ENCODE measurements at places on chromosomes 3 and 15. TPM values are rescaled to one million over a fixed set of nuclear protein-coding genes. Genes with fewer than 3 reads are reported as not detected.
A peak's percentile ranks its signal among the peaks of the same experiment; 100 is the strongest.

- H3K4me1 ChIP-seq = no peaks in the 10 kb centered on the region
- H3K27me3 ChIP-seq = no peaks in the 10 kb centered on the region
- DNase-seq = no peak
- H3K36me3 ChIP-seq = no peaks in the 10 kb centered on the region
Measured at GRCh38 chr3:23052620-23053019, 150.5 kb upstream of the UBE2E2 start.

DNA sequence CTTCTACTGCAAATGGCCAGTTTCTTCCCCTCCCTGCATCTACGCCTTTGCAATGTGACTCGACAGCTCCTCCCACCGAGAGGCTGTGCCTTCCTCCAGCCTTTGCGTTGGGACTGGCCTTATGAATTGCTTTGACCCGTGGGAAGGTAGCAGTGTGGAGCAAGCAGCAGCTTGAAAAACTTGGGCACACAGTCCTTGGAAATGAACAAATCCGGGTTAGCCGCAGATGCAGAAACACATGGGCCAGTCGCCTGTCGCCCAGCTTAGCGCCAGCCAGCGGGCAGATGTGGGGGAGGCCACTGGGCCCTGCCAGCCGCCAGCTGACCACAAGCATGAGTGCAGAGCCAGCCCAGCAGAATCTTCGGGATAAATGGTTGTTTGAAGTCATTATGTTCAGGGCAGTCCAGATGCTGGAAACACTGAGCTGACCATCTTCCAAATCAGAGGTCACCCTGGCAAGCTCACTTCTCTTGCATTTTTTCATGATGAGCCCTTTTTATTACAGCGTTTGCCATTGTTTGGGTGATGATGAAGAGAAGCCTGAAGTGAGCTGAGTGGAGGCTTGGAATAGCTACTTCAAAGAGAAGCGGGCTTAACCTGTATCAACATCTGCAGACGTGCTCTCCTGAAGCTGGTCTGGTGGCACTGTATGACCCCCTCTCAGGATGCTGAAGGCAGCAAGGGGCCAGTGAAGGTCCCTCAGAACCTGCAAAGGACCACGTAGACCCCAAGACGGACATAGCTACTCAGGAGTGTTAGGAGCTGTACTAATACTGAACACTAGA is 9.8 kb downstream of the SELENOS start:
- DNase-seq = no peak
- peaks cover 3% of the 10 kb centered on the region for H3K4me1 ChIP-seq
- H3K4me3 ChIP-seq = no peak overlapping the region
- no peak overlapping the region for H3K27ac ChIP-seq
- no peaks in the 10 kb centered on the region for H3K27me3 ChIP-seq

The CCDC66 gene
- total RNA-seq = 11.1 TPM

DNA sequence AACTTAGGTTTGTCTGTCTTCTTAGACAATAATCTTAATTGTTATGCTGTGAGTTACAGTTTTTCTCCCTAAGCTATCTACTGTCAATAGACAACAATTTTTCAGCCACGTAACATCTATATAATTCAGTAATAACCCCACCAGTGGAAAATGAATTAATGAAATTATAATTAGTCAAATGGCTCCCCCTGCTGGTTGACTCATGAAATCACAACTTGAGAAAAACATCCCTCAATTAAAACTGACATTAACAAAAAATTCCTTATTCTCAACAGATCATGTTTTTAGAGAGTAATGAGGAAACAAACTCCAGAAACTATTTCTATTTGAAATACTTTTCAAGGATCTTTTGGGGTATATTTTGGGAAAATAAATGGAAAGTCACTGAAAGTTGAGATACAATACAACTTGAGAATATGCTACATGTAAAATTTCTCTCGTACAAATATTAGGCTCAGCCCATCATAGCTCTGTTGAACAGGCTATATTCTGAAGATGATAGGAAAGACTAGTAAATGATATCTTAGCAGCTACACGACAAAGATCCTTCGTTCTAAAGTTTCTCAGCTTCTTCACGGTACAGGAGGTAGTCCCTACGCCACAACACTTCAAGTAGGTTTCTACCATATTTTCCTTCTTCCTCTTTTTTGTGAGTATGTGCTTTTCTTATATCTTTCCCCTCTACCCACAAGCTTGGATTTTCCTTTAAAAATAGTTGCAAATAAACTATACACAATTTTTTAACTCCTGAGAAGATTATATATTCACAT is 20.7 kb downstream of the PPP1R2 start:
- no peaks in the 10 kb centered on the region for H3K27me3 ChIP-seq
- H3K36me3 ChIP-seq = peaks cover 4% of the 10 kb centered on the region
- H3K4me3 ChIP-seq = no peak overlapping the region
- no peak overlapping the region for H3K27ac ChIP-seq

- H3K4me3 ChIP-seq = no peak overlapping the region
- no peak for DNase-seq
- H3K27ac ChIP-seq = no peak overlapping the region
- H3K4me1 ChIP-seq = no peaks in the 10 kb centered on the region
- no peaks in the 10 kb centered on the region for H3K36me3 ChIP-seq
Measured at GRCh38 chr15:34217587-34218225, 7.1 kb upstream of the EMC4 start.

The ASB14 gene
- total RNA-seq = not detected

DNA sequence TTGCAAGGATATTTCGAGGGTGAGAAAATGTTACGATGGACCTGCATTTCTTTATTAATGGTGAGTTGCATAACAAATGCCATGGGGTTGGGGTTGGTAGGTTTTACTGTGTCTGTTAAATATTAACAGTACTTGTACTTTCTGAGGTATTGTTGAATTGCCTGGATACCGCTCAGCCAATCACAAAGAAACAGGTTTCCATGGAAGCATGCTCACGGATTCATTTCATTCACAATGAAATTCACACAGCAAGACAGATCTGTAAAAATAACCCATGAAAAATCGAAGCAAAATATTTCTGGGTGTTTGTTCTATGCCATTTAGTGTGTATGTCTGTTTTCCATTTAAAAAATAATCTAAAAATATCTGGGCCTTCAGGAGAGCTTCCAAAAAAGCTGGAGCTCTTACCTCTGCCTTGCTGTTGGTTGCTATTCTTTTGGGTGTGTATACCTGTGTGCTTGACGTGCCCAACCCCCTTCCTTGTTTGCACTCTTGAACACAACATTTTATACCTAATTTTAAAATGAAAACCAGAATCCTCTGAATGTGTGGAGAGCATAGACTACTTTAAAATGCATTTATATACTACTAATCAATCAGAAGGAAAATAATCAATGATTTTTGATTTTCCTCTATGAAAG is 479.8 kb upstream of the TBL1XR1 start:
- H3K36me3 ChIP-seq = no peaks in the 10 kb centered on the region
- no peak for DNase-seq
- no peaks in the 10 kb centered on the region for H3K4me1 ChIP-seq
- no peak overlapping the region for H3K4me3 ChIP-seq
- no peak overlapping the region for H3K27ac ChIP-seq
- H3K27me3 ChIP-seq = no peaks in the 10 kb centered on the region

DNA sequence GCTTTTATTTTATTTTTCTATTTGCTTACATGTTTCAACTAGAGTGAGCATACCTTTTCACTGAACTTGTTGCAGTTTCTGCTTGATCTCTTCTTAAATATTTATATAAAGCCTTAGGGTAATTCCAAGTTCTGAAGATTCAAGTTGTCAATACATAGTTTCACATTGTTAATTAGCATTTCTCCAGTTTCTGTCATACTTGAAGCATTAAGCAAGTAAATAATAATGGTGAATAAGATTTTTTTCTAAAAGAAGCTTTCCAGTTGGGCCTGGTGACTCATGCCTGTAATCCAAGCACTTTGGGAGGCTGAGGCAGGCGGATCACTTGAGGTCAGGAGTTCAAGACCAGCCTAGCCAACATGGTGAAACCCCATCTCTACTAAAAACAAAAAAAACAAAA is 53.9 kb downstream of the CALML4 start:
- DNase-seq = no peak
- H3K4me3 ChIP-seq = no peak overlapping the region
- no peaks in the 10 kb centered on the region for H3K27me3 ChIP-seq
- peaks cover 15% of the 10 kb centered on the region for H3K36me3 ChIP-seq
- peaks cover 7% of the 10 kb centered on the region for H3K4me1 ChIP-seq

- H3K4me1 ChIP-seq = no peaks in the 10 kb centered on the region
- no peak within 1 kb of the TSS for H3K27ac ChIP-seq
- peak within 1 kb of the TSS; percentile 33 for H3K4me3 ChIP-seq
- H3K36me3 ChIP-seq = no peaks in the 10 kb centered on the region
- DNase-seq = no peak
Measured at GRCh38 chr3:73624821-73625665, at the start of gene PDZRN3. TSS of gene PDZRN3 (minus strand) at chr3:73624941.

The PEX5L gene
- total RNA-seq = 0.23 TPM

The CDC25A gene
- total RNA-seq = 12.8 TPM

DNA sequence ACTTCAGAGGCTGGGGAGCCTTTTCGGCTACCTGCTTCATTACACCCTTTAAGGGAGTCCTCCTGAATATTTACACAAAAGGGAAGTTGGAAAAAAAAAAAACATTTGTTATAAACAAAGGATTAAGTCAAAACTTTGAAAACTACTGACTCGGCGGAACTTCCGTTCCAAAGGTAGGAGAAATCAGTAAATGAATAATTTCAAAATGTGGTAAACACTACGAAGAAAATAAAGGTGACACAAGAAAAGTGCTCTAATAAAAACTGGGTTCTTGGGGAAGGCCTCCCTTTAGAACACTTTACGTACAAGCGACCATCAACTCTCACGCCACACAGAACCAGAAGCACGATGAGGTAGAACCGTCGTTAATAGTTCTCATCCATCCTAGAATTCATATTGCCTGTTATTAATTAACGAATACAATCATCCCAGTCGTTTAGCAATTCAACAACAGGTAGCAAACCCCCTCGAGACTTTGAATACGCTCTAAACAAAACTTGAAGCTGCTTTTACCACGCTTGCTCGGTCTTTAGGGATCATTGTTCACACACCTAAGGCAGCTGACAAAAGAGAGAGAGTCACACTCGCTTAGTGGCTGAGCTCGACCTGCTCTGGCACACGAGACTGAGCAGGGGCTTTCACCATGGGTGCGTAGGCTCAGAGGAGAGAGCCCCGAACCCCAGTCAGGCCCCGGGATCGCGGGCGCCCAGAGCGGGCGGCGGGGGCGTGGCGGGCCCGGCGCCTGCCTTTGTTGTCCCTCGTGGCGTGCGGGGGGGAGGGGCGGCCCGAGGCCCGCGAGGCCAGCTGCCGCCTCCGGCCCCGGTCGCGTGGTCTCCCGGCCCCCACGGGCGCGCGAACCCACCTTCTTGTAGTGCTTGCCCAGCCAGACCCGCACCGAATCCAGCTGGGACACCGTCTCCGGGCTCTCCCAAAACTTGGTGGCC is 680 bp downstream of the SMARCC1 start:
- peaks cover 6% of the 10 kb centered on the region for H3K4me1 ChIP-seq
- no peaks in the 10 kb centered on the region for H3K27me3 ChIP-seq
- H3K36me3 ChIP-seq = peaks cover 11% of the 10 kb centered on the region
- peak overlapping the region; percentile 68 for H3K4me3 ChIP-seq
- peak overlapping the region; percentile 93 for H3K27ac ChIP-seq

DNA sequence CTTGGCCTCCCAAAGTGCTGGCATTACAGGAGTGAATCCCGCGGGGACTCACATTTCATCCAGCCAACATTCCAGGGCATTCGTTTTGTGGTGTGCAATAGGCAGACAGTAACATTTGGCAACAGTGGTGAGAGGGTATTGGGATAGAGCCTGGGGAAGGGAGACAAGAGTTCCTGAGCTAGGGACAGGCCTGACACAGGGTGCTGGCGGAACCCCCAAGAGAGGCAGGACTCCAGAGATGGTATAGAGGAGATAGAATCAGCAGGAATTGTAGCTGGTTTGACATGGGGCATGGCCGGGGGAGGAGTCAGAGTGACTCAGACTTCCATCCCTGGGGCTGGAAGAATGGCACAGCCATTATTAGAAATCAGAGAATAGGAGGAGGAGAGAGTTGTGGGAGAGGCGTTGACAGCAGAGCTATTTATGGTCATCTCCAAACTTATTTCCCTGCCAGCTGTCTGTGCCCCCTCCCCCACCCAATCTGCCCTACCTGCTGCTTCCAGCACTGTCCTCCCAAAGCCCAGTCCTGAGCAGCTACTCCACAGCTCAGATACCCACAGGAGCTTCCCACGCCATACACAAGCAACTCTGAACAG is 4.4 kb upstream of the IDH2 start:
- DNase-seq = no peak
- H3K4me3 ChIP-seq = no peak overlapping the region
- no peaks in the 10 kb centered on the region for H3K27me3 ChIP-seq
- H3K27ac ChIP-seq = peak overlapping the region; percentile 35

- H3K27ac ChIP-seq = no peak overlapping the region
- H3K4me1 ChIP-seq = no peaks in the 10 kb centered on the region
- H3K27me3 ChIP-seq = no peaks in the 10 kb centered on the region
- no peak overlapping the region for H3K4me3 ChIP-seq
- no peaks in the 10 kb centered on the region for H3K36me3 ChIP-seq
Measured at GRCh38 chr3:22981861-22982260, 221.3 kb upstream of the UBE2E2 start.

DNA sequence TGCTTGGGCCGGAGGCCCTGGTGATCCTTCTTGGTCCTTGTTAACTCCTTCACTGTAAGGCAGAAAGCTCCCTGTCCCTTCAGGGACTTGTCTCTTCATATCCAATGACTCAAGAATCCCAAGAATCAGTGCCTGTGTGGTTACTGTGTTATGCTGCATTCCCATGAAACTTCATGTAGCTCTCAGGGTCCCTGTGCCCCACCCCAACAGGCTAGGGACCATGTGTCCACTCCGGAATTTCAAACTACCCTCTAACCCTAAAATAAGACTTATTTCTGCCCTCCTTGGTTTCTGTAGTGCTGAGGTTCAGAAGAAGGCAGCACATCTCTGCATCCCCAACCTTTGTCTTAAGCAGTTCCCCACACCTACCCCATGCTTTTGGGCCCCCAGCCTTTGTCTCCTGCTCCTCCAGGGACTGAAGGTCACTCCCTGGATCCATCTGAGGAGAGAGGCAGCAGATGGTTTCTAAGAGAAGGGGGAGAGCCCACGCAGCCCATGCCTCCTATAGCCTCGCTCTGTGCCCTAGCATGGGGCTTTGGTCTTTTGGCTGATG is 531 bp upstream of the MAP1A start:
- H3K36me3 ChIP-seq = no peaks in the 10 kb centered on the region
- H3K4me1 ChIP-seq = peaks cover 5% of the 10 kb centered on the region
- H3K27ac ChIP-seq = no peak overlapping the region

- no peaks in the 10 kb centered on the region for H3K27me3 ChIP-seq
- H3K4me1 ChIP-seq = peaks cover 69% of the 10 kb centered on the region
- no peaks in the 10 kb centered on the region for H3K36me3 ChIP-seq
- H3K27ac ChIP-seq = peak overlapping the region; percentile 98
- H3K4me3 ChIP-seq = peak overlapping the region; percentile 72
Measured at GRCh38 chr15:71115567-71116351, 488 bp downstream of the THSD4 start.

GRCh38 chr3:56725175-56725574 is 42.1 kb upstream of the TASOR start:
- H3K27me3 ChIP-seq = no peaks in the 10 kb centered on the region
- no peak overlapping the region for H3K27ac ChIP-seq
- H3K36me3 ChIP-seq = no peaks in the 10 kb centered on the region
- no peak overlapping the region for H3K4me3 ChIP-seq
- no peaks in the 10 kb centered on the region for H3K4me1 ChIP-seq

The INKA1 gene
- total RNA-seq = 2.2 TPM

- no peak for DNase-seq
- H3K4me3 ChIP-seq = no peak overlapping the region
- H3K27me3 ChIP-seq = no peaks in the 10 kb centered on the region
- H3K36me3 ChIP-seq = no peaks in the 10 kb centered on the region
Measured at GRCh38 chr3:101244212-101244575, 76.2 kb downstream of the IMPG2 start.

The CCDC9B gene
- 55.9 TPM for total RNA-seq

The COL6A5 gene
- total RNA-seq = not detected

GRCh38 chr15:68232449-68232848 is 2.9 kb upstream of the CLN6 start:
- H3K4me1 ChIP-seq = peaks cover 14% of the 10 kb centered on the region
- no peaks in the 10 kb centered on the region for H3K36me3 ChIP-seq
- H3K4me3 ChIP-seq = no peak overlapping the region
- no peak overlapping the region for H3K27ac ChIP-seq
- no peak for DNase-seq

The ATP8B4 gene
- total RNA-seq = not detected

All from Panc1 (cell line).